ENCODE measurements at places on chromosomes 3 and 15. TPM values are rescaled to one million over a fixed set of nuclear protein-coding genes. Genes with fewer than 3 reads are reported as not detected.

CPLX3 gene
- not detected for total RNA-seq

GRCh38 chr15:96225642-96226259, 104.7 kb upstream of the NR2F2 start:
- no peak for DNase-seq

CLRN1 gene
- total RNA-seq = not detected

TMIE gene
- total RNA-seq = 1.3 TPM

AMOTL2 gene
- total RNA-seq = 72.8 TPM

GRCh38 chr3:64150623-64151207, 74.6 kb downstream of the PRICKLE2 start:
- peak; percentile 60 for DNase-seq

GRCh38 chr3:186520431-186520830, 23.7 kb downstream of the CRYGS start:
- DNase-seq = no peak

TMEM158 gene
- 0.40 TPM for total RNA-seq

FNDC3B gene
- total RNA-seq = 55.2 TPM

GRCh38 chr3:101278727-101279126, 41.6 kb downstream of the IMPG2 start:
- DNase-seq = no peak

DNA sequence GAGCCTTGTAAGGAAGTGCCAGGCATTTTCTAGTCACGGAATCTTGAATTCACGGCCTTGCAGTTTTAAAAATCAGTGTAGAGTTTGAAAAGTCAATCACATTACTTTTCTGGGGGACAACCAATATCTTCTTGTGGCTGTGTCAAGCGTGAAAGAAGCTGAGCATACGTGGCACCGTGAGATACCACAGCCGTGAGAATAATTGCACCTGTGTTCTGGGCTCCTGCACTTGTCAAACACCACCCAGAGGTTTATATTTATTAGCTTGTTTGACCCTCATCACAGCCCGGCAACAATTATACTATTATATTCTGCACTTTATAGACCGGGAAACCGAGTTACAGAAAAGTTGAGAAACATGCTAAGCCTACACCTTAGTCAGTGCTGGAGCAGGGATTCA, 45.2 kb downstream of the ARRDC4 start:
- DNase-seq = no peak

DNA sequence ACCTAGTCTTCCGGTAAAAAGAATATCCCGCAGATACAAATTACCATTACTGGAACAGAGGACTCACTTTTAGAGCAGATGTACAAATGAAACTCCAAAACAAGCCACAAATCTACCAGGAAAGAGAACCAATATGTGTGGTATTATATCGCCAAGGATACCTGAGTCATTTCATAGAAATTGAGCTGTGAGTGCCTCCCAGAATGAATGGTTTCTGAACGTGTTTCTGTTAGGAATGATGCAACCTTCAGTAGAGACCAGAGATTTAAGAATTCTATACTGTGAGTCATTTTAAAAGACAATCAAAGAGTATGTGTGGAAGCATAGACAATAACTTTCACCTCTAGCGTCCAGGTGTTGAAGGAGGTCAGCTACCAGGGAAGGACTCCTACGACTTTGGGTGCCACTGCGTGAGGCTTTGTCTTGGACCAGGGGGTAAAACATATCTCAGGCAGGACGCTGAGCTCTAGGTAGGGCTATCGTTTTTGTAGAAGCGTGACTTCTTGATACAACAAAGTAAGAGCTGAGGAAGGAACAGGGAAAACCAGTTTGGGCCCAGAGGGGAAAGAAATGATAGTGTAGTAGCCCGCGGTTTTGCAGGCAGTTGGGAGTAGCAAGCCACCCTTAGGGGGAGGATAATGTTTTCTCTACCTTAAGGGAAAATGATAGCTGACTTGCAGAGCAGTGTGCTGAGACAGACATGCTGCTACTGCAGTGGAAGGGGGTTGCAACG, 210.4 kb downstream of the TP63 start:
- DNase-seq = no peak

GP9 gene
- not detected for total RNA-seq

HRG gene
- total RNA-seq = not detected

DUT gene
- total RNA-seq = 97.4 TPM
